Astrocyte (in vitro differentiated cells and primary cell): ENCODE measurements at places on chromosomes 11 and 22.

GRCh38 chr22:49528420-49528720 is 299.3 kb downstream of the BRD1 start:
- no peak for DNase-seq

- no peak for DNase-seq
Measured at GRCh38 chr22:28743852-28744251, 2.0 kb downstream of the HSCB start.

DNA sequence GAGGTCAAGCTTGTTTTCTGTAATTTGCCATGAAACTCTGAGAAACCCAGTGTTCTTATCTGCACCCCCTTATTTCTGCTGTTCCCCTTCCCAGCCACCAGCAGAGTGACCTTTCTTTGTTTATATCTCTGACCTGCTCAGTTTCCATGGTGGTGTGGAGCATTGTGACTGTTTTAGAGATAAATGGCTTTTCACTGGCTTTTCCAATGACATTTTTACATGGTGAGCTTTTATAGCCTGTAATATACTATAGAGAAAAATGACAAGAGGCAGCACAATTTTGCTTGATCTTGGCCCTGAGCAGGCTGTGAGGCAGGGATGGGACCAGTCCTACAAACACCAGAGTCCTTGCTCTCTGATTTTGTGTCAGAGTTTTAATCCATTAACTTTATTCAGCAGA is 233.9 kb downstream of the FAT3 start:
- DNase-seq = no peak

- DNase-seq = peak; percentile 67
Measured at GRCh38 chr11:2888266-2888968, 2.8 kb upstream of the CDKN1C start.

GRCh38 chr11:93844568-93844967 is 5.8 kb downstream of the VSTM5 start:
- DNase-seq = no peak

- peak; percentile 89 for DNase-seq
Measured at GRCh38 chr22:23786752-23787599, at the start of gene SMARCB1. TSS of gene SMARCB1 (plus strand) at chr22:23786966. CDS start at chr22:23787170, 204 bp downstream.

DNA sequence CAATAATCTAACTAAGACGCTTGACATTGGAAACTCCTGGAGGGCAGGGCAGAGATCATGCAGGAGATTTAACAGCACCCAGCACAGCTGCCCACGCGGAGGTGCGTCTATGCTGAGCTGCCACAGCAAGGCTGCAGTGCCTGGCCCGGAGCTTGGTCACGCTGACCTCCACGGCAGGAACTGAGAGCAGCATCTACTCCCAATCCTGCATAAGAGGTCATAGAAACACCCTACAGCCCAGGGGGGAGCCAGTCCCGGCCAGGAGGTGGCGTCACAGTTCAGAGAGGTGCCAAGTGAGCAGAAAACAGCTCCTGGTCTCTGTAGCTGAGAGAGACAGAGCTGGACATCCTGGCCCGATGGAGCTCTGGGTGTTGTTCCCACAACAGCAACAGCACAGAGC is 121.1 kb upstream of the TMEM45B start:
- DNase-seq = no peak

DNA sequence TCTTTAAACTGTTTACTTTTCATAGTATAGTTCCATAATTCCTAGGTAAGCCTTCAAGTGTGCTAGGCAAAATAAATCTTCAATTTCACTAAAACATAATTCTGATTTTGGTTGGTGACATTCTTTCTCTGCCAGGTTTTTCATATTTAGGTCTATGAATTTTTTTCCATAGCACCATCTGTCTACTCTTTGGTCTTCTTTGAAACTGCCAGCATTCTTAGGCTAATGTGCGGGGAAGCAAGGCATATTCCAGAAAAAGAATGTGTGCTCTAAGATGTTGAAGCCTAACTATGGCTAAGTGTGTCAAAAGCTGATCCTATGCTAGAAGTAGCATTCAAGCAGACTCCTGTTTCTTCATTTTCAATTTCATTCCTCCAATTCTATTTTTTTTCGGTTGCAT is 213.9 kb upstream of the C11orf87 start:
- no peak for DNase-seq

GRCh38 chr22:24444251-24444650 is 16.9 kb downstream of the ADORA2A start:
- DNase-seq = no peak

DNA sequence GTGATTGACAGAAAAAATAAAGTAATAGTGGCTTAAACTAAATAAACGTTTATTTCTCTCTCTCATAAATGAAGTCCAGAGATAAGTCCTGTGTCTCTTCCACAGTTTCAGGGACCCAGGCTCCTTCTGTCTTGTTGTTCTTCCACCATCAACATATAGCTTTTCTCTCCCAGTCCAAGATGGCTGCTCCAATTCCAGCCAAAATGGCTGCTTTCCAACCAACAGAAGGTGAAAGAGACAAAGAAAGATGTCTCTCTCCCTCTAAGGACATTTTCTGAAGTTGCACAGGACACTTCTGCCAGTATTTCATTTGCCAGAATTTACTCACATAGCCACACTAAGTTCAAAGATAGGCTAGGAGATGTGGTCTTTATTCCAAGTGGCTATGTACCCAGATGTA is 9.4 kb upstream of the PLEKHB1 start:
- DNase-seq = no peak

DNA sequence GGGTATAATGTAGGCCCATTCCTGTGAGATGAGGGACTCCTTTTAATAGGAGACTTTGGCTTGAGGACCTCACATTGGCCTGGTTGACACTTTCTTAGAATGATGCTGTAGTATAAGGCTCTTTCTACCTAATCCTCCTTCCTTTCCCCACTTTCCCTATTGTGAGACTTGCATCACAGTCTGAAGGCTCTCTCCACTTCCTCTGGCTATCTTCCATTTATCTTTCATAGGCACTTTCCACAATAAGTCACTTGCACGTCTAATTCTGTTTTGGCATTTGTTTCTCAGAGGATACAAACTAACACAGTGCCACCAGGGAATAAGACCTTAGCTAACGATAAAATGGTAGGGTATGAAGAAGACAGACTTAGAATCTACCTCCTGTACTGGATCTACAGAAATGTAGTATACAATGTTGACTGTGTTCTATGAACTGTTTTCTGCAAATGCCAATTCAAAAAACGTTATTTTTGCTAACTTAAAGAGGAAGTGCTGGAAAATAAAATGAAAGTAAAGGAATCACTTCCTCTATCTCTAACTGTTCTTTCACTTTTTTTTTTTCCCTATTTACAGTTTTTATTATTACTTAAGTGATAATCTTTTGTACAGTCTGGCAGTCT is 17.9 kb upstream of the PDE3B start:
- DNase-seq = no peak

GRCh38 chr11:65962141-65962564 is 619 bp downstream of the SART1 start:
- DNase-seq = no peak

DNA sequence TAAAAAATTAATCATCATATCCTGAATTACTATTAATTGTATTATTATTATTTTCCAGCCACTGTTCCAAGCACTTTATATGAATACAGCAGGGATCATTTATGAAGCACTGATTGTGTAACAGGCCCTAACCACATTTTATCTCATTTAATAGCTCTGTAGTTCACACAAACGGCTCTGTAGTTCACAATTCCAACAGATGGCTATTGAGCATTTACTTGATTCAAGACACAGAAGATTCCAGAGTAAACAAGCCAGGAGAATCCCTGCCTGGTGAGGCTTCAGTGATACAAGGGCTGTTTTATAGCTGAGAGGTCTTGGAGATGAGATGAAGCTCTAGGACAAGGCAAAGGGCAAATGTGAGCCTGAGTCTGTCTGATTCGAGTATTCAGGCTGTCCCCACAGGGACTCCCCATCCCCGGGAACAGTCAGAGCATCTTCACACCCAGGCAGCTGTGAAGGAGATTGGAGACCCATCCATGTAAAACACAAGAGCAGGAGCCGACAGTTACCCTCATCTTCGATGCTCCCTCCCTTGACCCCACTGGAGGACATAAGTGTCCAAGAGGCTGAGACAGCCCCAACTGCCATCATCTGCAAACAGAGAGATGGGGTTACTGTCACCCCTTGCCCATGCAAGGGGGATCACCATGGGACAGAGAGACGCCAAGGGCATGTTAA is 222.5 kb downstream of the MN1 start:
- DNase-seq = peak; percentile 23

- DNase-seq = peak; percentile 91
Measured at GRCh38 chr11:72012897-72013721, 14.4 kb downstream of the IL18BP start.

GRCh38 chr11:85663753-85664614 is 945 bp downstream of the CREBZF start:
- peak; percentile 29 for DNase-seq

DNA sequence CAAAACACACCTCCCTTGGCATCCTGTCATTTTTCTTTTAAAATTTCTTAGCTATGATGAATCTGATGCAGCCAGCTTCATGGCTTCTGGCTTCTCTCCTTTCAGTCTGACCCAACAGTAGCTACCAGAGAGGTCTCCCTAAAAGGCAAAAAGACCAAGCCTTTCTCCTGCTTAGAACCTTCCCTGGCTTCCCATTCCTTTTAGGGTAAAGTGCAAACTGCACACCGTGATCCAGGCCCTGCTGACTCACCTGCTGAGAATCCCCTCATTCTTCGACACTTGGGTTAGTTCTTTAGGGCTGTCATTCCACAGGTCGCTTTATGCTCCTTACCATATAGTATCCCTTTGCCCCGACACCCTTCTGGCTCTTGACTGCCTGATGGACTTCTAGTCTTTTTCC is 362.4 kb downstream of the MIAT start:
- DNase-seq = peak; percentile 71

GRCh38 chr11:87036756-87037449 is 831 bp upstream of the TMEM135 start:
- DNase-seq = no peak

DNA sequence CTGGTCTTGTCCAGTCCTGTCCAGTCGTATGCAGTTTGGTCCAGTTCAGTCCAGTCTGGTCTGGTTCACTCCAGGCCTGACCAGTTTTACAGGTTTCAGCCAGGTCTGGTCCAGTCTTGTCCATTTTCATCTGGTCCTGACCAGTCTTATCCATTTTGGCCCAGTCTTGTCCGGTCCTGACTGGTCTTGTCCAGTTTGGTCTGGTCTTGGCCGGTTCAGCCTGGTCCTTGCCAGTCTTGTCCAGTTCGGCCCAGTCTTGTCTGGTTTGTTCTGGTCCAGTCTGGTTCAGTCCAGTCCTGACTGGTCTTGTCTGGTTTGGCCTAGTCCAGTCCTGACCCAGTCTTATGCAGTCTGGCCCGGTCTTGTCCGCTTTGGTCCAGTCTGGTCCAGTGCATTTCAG is 380.2 kb downstream of the OR4C45 start:
- no peak for DNase-seq

DNA sequence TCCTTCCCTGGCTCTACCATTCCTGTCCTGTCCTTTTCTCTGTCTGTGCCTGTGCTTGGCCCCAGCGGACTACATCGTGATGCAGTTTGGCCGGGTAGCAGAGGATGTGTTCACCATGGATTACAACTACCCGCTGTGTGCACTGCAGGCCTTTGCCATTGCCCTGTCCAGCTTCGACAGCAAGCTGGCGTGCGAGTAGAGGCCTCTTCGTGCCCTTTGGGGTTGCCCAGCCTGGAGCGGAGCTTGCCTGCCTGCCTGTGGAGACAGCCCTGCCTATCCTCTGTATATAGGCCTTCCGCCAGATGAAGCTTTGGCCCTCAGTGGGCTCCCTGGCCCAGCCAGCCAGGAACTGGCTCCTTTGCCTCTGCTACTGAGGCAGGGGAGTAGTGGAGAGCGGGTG is 20.4 kb downstream of the TUB start:
- DNase-seq = no peak

DNA sequence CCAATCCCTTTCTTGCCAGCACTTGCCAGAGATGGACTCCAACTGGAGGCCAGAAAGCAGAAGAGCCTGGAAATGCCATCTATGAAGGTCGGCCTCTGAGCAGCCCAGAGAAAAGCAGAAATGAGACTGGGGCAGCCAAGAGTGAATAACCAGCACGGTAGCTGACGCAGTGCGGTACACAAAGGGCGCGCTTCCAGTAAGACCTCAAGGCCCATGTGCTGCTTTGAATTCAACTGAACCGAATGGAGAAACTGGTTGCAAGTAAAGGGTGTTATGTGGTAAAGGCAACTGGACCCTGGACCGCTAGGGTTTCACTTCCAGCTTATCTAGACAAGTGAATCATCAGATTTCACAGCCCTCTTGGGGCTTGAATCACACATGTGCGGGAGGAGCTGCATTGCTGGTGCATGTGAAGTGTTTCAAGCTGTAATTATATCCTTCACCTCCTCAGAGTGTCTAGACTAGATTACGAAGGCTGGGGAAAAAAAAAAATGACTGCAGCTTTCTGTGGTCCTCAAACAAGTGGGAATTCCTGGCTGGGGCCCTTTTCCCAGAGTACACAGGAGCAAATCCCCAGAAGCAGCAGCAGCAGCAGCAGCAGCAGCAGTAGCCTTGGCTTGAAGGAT is 128.9 kb downstream of the CCDC34 start:
- peak; percentile 100 for DNase-seq

- peak; percentile 68 for DNase-seq
Measured at GRCh38 chr22:30326706-30327362, at the start of gene TBC1D10A. TSS of gene TBC1D10A (minus strand) at chr22:30326941. CDS start at chr22:30326881, 60 bp downstream.

GRCh38 chr22:21641417-21641788 is 699 bp upstream of the SDF2L1 start:
- no peak for DNase-seq

GRCh38 chr11:10122326-10123197 is 171.5 kb downstream of the SBF2 start:
- DNase-seq = peak; percentile 92

DNA sequence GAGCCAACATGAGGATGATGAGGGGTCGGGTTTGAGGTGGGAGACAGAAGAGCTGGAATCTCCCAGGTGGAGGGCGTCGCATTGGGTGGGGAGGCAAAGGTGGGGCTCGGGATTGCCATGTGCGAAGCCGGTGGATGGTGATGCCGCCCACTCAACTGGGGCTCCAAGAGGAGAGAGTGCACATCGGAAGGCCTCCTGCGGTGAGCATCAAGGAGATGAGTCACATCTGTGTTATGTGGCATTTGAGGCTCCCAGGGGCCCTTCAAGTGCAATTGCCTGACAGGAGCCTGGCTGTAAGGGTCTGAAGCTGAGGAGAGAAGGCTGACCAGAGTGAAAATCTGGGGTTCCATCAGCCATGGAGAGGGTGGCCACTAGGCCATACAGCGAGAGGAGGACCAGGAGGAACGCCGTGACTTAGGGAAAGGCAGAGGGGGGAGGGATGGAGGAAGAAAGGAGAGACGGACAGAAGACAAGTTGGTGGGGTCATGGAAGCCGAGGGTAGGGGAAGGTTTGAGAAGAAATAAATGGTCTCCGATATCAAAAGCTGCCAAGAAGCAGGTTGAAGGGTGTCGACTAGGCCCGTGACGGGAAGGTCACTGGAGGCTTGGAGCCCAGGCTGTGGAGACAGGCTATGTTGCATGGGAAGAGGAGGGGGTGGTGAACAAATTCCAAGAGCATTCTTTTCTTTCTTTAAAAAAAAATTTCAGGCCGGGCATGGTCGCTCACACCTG is 21.3 kb downstream of the RASD2 start:
- peak; percentile 85 for DNase-seq

- peak; percentile 28 for DNase-seq
Measured at GRCh38 chr22:18110194-18110953, at the start of gene TUBA8. TSS of gene TUBA8 (plus strand) at chr22:18110809. CDS start at chr22:18110866, 57 bp downstream.

GRCh38 chr11:95157824-95158223 is 68.2 kb downstream of the ENDOD1 start:
- no peak for DNase-seq
